ENCODE measurements at places on chromosomes 1 and 21.

DNA sequence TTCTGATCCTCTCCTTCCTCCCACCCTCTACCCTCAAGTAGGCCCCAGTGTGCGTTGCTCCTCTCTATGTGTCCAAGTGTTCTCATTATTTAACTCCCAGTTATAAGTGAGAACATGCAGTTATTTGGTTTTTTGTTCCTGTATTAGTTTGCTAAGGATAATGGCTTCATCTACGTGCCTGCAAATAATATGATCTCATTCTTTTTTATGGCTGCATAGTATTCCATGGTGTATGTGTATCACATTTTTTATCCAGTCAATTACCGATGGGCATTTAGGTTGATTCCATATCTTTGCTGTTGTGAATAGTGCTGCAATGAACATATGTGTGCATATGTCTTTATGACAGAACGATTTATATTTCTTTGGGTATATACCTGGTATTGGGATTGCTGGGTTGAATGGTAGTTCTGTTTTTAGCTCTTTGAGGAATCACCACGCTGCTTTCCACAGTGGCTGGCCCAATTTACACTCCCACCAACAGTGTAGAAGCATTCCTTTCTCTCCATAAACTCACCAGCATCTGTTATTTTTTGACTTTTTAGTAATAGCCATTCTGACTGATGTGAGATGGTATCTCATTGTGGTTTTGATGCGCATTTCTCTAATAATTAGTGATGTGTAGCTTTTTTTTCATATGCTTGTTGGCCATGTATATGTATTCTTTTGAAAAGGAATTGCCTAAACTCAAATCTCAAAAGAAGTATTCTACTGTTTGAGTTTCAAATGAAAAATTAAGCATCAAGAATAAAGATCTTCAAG lies 116.9 kb downstream of the ETS2 start:
- no peak for DNase-seq

GRCh38 chr1:157781048-157781447 lies 4.1 kb upstream of the FCRL2 start:
- no peak for DNase-seq

DNA sequence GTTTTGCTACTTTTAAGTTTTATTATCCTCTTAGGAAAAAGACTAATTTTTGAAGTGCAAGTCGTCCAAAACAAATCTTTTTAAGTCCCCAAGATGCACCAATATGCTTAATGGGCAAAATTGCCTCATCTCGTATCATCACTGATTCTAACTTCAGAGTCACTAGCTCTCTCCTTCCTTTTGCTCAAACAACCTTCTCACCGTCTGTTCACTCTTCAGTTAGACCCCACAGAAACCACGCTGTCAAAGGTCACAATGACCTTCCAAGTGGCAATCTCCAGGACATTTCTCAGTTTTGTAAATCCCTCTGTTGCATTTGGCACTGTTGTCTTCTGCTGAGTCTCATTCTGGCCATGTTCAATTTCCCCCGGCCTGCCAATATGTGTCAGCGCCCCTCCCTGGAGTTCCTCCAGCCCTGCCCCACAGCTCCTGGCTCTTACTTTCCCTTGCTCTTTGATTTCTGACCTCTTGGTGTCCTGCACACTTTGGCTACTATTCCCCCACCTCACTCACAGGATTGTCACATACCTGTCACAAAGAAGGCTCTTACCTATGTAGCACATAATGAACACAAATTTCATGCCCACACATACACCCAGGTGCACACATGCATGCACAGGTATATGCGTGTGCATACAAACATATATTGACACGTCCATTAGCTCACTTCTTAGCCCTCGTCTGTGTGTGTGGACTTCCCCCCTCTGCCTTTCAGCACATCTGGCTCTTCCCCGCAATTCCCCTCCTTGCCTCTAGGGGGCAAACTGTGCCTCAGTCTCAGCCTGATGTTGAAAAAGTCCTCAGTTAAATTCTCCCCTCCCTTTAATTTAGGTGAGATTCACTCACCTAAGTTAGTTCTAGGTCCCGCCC lies 354.0 kb upstream of the DUSP10 start:
- DNase-seq, result peak; percentile 63

- no peak for DNase-seq
Observed at GRCh38 chr1:197027359-197027758, 39.7 kb downstream of the F13B start.

- peak; percentile 38 for DNase-seq
Observed at GRCh38 chr1:24872061-24872850, 57.8 kb downstream of the RUNX3 start.
